Umbilical cord (tissue), 2 donors: ENCODE measurements at places on chromosomes 11 and 22. TPM values are rescaled to one million over a fixed set of nuclear protein-coding genes. Genes with fewer than 3 reads are reported as not detected.
A peak's percentile ranks its signal among the peaks of the same experiment; 100 is the strongest.

- DNase-seq, result peak; percentile 72
Observed at GRCh38 chr11:102940714-102941588, 14.6 kb downstream of the MMP13 start.

DNA sequence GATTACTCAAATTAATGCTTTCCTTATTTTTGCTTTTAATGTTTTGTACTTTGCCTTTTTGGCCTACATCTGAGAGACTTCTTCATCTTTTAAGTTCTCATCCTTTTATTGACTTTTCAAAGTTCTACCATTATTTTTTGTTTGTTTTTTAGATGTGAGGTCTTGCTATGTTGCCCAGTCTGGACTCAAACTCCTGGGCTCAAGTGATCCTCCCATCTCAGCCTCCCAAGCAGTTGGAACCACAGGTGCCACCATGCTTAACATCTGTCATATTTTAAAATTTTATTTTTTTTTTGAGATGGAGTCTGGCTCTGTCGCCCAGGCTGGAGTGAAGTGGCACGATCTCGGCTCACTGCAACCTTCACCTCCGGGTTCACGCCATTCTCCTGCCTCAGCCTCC is 57.8 kb downstream of the PPP6R2 start:
- no peak for DNase-seq

DNA sequence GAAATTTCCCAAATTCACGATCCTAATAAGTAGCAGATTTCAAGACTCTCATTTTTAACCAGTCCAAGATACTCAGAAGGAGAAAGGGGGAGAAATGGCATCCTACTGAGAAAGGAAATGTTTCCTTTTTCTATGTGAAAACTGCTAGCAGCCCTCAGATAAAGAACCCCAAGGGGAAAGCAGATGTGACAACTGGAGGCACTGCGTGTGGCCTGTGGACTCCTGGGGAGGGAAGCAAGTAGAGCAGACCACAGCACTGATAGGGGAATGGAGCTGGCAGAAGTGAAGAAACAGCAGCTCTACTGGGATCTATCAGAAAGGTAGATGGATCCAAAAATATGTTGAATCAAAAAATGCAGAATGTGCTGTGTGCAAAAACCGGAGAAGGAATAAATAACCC is 239.7 kb upstream of the API5 start:
- DNase-seq, result no peak

GRCh38 chr11:64048042-64048854 is 12.5 kb downstream of the FLRT1 start:
- DNase-seq, result no peak

DNA sequence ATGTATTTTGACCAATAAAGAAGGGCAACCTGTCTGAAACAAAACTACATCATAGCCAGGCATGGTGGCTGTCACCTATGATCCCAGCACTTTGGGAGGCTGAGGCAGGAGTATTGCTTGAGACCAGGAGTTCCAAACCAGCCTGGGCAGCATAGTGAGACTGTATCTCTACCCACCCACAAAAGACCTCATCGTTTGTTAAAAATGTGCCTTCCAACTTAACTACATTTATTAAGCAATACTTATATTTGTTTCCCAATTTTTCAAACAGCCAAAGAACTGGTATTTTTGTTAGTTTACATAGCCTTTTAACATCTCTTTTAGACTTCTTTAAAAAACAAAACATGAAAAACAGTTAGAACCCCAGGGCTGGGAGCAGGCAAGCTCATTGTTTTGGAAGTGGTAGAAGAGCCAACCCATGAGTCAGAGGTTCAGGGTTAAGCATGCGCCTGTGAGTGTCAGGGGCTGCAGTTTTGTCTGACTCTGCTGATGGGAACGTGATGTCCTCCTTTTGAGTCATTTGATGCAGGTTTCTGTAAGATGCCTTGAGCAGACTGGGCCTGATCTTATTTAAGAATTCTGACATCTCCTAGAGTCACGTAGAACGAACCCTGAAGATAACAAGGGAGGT is 53.9 kb upstream of the CRTAM start:
- DNase-seq, result peak; percentile 34

DNA sequence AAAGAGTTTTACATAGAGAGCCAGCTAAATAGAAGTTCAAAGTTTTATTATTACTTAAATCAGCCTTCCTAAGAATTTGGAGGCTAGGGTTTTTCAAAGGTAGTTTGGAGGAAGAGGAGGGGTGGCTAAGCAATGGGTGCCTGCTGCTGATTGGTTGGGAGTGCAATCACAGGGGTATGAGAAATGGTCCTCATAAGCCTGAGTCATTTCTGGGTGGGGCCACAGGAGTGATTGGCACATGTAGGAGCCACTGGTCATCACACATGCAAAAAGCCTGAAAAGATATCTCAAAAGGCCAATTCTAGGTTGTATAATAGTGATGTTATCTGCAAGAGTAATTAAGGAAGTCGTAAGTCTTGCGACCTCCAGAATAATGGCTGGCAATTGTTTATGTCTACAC is 12.9 kb downstream of the OR51L1 start:
- DNase-seq, result no peak

CDON gene
- total RNA-seq, result 50.3 TPM

DNA sequence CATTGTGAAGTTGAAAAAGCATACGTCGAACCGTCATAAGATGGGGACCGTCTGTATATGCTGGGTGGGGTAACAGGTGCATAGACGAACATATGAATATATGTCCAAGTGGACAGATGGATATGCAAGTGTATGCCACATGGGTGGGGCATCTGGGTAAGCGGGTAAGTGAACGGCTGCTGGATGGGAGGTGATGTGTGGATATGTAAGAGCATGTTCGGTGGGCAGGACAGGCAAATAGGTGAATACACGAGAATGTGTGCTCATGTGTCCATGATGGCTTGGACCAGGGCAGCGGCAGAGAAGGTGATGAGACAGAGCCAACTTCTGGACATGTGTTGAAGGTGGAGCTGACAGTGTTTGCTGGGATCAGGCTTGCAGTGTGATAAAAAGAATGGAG is 12.0 kb downstream of the IFITM10 start:
- DNase-seq, result no peak

MB gene
- total RNA-seq, result 1.7 TPM

- DNase-seq, result peak; percentile 91
Observed at GRCh38 chr11:12552692-12553091, 121.5 kb upstream of the TEAD1 start.
